ENCODE measurements at places on chromosomes 1 and 21.

DNA sequence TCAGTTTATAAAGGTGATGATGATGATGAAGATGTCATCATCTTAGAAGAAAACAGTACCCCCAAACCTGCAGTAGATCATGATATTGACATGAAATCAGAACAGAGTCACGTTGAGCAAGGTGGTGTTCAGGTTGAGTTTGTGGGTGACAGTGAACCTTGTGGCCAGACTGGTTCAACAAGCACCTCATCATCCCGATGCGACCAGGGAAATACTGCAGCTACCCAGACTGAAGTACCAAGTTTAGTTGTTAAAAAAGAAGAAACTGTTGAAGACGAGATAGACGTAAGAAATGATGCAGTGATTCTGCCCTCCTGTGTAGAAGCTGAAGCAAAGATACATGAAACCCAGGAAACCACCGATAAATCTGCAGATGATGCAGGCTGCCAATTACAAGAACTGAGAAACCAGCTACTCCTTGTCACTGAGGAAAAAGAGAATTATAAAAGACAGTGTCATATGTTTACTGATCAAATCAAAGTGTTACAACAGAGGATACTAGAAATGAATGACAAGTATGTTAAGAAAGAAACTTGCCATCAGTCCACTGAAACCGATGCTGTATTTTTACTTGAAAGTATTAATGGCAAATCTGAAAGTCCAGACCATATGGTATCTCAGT is 16.0 kb upstream of the CHAF1B start:
- no peak for DNase-seq

- no peak for DNase-seq
Observed at GRCh38 chr1:62092110-62092509, 102.5 kb upstream of the L1TD1 start.

DNA sequence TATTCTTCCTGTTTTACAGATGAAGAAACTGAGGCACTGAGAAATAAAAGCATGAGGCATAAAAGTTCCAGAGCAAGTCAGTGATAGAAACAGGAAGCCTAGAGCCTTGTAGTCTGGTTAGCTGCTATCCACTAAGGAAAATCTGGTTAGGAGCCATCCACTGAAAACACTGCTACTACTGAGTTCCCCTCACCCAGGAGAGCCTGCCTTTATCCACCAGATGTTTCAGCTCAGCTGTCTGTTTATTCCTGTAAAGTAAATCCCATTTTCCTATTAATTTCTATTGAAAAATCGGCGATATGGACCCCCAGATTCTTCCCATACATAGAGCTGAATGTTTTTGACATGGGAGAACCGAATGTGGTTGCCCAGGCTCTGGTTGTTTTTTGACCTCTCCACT is 63.7 kb upstream of the LMO4 start:
- DNase-seq: no peak

GRCh38 chr1:185069202-185069772 is 23.9 kb downstream of the RNF2 start:
- DNase-seq: no peak

DNA sequence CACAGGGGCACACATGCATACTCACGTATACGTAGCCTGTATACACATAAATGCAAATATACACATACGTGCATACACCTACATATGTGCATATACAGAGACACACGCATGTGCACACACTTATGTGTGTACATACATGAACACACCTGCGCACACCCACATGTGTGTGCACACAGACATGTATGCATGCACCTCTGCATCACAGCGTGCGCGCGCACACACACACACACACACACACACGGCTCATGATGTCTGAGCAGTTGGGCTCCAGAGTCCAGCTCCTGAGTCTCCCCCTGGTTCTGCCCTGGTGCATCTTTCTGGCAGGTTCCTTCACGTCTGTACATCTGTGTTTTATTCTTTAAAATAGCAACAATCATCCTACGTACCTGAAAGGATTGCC is 600.5 kb downstream of the NPHP4 start:
- no peak for DNase-seq
